ENCODE measurements at places on chromosomes 5 and 9.

GRCh38 chr9:35423499-35423898, 66.4 kb upstream of the RUSC2 start:
- DNase-seq, result no peak

GRCh38 chr5:136740228-136740627, 374.9 kb upstream of the TRPC7 start:
- DNase-seq, result no peak

DNA sequence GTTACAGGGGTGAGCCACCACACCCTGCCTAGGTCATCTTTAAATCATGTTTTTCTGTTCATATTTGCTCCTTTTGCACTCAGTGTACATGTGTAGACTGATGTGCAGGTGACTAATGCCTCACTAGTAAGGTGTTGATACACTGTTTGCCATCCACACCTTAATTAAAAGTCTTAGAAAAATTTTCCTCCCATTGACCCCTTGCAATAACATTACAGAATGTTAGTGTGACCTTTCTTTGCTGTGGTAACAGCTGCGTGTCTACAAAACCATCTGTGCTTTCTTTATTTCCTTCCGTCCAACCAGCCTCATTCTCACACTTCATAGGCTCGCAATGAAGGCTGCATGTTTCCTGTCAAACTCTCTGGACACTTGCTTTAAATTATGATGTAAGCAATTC, 6.6 kb upstream of the CEMIP2 start:
- no peak for DNase-seq

- DNase-seq, result peak; percentile 72
Observed at GRCh38 chr5:138241688-138242571, 28.8 kb upstream of the CDC23 start.

- peak; percentile 58 for DNase-seq
Observed at GRCh38 chr5:18305288-18305924, 671.1 kb downstream of the TAF11L14 start.

DNA sequence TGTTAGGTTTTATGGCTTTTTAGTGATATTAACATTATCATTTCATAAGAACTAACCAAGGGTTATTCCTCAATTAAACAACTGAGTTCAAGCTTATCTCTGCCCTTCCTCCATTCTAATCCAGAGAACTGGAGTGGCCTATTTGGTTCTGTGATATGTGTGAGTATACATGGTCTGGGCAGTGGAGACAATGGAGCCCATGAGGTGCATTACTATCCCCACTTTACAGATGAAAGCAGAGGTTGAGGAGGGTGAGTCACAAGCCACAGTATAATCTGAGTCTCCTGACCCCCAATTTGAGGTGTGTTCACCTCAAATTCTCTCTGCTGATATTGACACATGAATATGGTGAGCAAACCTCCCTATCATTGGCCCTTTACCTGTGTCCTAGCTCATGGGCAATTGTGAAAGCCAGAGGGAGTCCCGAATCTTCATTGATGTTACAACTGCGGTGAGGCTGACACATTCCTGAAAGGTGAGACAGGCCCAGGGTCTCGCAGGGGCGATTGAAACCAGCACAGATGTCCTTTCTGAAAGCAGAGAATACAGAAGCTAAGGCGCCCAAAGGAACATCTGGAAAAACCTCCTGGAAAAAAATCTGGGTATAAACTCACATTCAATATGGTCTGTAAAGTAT, 217.2 kb downstream of the TARS1 start:
- DNase-seq, result peak; percentile 51

DNA sequence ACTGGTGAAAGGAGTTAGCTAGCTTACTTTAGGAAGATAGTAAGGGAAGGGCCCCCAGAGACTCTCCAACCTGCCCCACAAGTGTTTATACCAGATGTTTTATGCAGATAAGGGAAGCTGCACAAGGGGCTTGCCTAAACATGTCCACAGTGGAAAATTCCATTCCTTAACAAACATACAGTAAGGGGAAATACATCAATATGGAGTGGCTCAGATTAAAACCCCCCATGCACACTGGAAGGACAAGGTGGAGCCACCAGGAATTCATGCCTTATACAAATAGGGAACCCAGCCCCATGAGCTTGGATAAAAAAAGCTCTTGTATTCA, 106.3 kb upstream of the GPBP1 start:
- DNase-seq, result no peak

GRCh38 chr9:38282756-38283155, 109.7 kb upstream of the ALDH1B1 start:
- no peak for DNase-seq

DNA sequence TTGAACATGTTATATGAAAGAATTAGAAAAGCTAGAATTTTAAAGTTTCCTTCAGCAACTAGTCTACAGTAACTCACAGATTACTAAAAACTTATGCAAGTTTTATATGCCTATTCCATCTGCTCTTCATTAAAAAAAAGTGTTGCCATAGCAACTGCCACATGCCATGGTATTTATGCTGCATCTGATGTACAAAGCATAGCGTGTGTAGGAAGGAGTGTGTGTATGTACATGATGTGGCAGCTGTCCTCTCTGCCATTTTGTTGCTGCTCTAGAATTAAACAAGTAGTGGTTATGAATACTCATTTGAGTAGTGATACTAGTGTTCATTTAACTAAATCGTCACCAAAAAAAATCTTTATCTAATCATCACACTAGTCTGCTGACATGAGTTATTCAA, 593.5 kb downstream of the CETN3 start:
- DNase-seq, result no peak

DNA sequence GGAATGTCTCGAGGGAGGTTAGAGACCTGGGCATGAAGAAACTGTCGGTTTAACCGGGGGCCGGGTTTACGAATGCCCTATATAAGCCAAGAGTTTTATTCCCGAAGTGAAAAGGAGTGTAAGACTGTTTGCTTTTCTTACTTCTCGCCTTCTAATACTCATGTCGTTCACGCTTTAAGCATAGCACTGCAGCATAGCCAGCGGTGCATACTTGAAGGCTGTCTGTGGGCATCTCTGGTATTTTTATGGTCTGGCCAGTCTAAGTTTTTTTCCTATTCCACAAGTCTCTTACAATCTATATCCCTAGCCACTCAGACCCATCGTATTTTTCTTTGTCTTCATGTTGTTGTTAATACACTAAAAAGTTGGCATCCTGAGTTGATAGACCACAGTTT, 1.2 kb downstream of the UHRF2 start:
- DNase-seq, result no peak

DNA sequence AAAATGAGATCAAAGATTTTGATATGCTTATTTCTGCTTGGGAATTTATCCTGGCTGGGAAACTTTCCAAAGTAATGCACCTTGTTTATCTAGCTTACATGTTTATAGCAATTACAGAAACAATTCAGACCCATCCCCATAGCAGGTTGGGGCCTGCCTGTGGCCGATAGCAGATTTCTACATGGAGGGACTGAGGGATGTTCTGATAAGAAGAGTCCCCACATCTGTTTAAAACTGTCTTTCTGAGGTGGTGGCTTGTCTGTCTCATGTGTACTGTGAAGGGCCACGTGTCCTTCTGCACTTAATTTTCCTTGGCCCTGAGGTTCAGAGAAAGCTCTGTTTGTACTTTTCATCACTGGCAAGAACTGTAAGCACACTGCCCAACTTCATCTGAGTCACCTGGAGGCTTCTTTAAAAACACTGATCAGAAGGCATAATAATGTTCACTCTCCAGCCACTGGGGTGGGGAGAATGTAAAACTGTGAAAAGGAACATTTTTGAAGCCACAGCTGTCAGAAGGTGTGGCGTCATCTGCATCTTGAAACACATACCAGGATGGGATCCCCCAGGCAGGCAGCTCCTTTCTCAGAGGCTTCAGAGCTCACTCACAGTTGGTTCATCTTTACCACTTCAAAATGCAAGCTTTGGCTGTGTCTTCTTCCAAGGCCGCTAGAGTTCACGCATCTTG, 80.3 kb downstream of the MAP1B start:
- DNase-seq, result no peak

- DNase-seq, result peak; percentile 92
Observed at GRCh38 chr9:37251452-37251851, 131.1 kb downstream of the ZCCHC7 start.

DNA sequence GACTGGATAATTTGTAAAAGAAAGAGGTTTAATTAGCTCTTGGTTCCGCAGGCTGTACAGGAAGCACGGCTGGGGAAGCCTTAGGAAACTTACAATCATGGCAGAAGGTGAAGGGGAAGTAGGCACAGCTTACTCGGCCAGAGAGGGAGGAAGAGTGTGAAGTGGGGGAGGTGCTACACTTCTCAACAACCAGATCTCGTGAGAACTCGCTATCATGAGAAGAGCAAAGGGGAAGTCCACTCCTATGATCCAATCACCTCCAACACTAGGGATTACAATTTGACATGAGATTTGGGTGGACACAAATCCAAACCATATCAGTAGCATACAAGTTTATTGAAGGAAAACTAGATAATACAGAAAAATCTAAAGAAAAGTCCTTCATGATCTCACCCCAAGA, 39.9 kb downstream of the NEURL1B start:
- no peak for DNase-seq

DNA sequence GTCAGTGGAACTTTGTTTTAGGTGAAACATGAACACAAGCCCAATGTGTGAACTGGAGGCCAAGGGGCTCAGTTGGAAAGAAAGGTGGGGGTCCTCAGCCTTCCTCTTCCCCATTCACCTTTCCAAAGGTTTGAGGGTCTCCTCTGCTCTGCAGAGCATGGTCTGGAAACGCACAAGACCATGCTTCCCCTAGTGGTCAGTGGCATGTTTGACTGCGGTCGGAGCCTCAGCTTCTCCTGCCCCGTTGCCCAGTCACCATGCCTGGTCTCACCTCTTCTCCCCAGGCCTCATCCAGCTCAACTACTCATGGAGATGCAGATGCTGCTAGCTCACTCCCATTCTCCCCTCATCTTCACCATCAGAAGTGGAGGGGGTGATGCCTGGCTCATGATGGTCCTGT, 340.3 kb downstream of the GADD45G start:
- peak; percentile 40 for DNase-seq

DNA sequence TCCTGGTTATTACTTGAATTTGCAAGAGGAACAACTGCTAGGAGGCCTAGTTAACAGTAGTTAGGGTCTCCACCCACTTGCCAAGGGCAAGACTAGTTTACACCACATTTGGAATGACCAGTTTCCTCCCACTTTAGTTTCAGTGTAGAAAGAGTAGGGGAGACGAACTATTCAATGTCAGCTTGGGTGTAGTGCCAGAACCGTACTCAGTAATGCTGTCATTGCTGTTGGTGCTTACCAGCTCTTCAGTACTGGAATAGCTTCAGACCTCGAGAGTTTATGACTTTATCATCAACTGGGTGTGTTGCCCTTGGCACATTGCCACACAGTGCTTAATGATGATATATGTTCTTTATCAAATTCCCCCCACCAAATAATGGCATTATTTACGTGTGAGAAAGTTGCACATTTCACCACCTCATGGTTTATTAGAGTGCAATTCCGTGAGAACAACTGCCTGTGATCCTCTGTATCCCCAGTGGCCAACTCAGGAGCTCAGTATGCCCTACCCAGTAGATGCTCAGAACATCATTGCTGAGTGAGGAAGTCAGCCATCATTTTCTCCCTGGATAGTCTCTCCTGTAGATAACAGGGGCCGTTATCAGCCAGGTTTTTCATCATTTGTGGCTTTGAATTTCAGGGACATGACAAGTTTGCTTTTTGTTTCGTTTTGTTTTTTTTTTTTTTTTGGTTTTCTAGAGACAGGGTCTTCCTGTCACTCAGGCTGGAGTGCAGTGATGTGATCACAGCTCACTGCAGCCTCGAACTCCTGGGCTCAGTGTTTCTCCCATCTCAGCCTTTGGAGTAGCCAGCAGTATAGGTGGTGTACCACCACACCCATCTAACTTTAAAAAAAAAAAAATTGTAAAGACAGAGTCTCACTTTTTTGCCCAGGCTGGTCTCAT, 67.3 kb downstream of the DOCK8 start:
- DNase-seq, result no peak

DNA sequence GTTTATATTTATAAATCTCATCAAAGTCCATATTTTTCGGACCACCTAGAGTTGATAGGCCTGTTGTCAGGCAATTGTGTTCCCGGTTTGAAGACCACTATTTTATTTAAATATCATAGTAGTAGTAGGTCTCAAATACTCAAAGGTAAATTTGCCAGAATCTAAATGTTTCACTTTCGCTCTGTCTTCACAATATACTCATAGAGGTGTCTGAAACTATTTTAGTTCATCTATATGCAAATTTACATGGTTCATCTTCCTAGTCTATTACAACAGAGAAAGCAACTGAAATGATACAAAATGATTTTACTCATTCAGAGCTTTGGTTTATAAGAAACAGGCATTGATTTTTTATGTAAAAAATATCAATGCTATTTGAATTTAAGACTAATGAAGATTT, 1897.5 kb downstream of the EFNA5 start:
- DNase-seq, result no peak

DNA sequence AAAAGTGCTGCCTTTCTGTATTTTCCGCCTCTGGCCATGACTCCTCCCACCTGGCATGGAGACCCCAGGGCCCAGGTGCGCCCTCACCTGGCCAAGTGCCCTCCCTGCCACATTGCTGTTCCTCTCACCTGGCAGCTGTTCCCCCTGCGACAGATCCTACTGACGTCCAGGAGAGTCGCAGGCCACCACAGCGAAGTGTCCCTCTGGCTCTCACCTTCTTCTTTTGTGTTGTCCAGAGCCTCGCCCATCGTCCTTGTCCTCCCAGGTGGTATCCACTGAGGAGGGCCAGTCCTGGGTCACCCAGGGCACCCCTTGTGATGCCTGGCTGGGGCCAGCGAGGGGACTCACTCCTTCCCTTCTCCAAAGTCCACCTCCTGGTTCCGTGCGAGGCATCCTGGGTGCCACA, 2.6 kb downstream of the NKD2 start:
- DNase-seq, result peak; percentile 88

DNA sequence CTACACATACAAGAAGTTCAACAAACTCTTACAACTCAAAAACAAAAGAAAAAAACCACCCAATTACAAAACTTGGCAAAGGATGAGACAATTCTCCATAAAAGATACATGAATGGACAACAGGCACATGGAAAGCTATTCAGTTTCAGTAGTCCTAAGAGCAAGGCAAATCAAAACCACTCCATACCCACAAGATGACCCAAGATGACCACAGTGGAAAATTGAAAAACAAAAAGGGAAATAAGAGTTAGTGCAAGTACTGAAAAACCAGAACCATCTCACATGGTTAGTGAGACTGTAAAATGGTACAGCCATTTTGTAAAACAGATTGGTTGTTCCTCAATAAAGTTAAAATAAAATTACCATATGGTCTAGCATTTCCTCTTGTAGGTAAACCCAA, 287.1 kb upstream of the CDH9 start:
- DNase-seq, result no peak

GRCh38 chr5:114948986-114949621, 220.6 kb downstream of the TRIM36 start:
- DNase-seq, result no peak

GRCh38 chr5:115627295-115627865, 1.5 kb upstream of the TMED7 start:
- DNase-seq, result no peak

- DNase-seq, result peak; percentile 78
Observed at GRCh38 chr9:72592502-72593403, 71.3 kb downstream of the TMC1 start.

GRCh38 chr5:123091298-123092222, 2.5 kb downstream of the PRDM6 start:
- no peak for DNase-seq

GRCh38 chr5:110623874-110624273, 102.6 kb downstream of the TMEM232 start:
- DNase-seq, result no peak

GRCh38 chr9:115930472-115930871, 223.1 kb upstream of the PAPPA start:
- DNase-seq, result no peak
